Brain microvascular endothelial cell (primary cell): ENCODE measurements at places on chromosomes 5 and 9.

- no peak for DNase-seq
Measured at GRCh38 chr5:128665747-128666355, 127.8 kb upstream of the FBN2 start.

- peak; percentile 23 for DNase-seq
Measured at GRCh38 chr5:9765419-9766140, 135.4 kb upstream of the TAS2R1 start.

GRCh38 chr9:106321394-106322180 is 541.4 kb upstream of the ZNF462 start:
- no peak for DNase-seq

- DNase-seq: no peak
Measured at GRCh38 chr5:139659695-139660101, 11.5 kb downstream of the CXXC5 start.

GRCh38 chr9:127458921-127459320 is 7.6 kb downstream of the LRSAM1 start:
- no peak for DNase-seq

DNA sequence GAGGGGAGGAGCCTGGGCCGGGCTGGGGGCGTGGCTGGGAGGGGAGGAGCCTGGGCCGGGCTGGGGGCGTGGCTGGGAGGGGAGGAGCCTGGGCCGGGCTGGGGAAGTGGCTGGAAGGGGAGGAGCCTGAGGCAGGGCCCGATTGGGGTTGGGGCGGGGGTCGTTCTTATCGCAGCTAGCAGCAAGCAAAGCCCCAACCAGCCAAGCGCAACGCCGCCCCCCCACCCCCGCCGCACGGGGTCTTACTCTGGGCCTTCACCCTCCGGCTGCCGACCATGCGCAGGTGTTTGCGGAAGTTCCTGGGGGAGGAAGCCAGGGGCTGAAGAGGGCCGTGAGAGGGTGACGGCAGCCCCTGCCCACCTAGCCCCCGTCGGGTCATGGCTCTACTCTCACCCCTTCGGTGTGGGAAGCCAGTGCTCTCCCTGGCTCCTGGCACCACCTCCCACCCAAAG is 5.0 kb downstream of the NSMF start:
- DNase-seq: no peak
